H9 (cell line): ENCODE measurements at places on chromosomes 13 and 19.

GRCh38 chr19:5953680-5954213, 24.2 kb downstream of the RANBP3 start:
- H3K27ac ChIP-seq, result no peak overlapping the region
- H3K4me3 ChIP-seq, result no peak overlapping the region
- DNase-seq, result no peak

GRCh38 chr13:112253631-112254030, 122.5 kb upstream of the SPACA7 start:
- H3K27ac ChIP-seq, result no peak overlapping the region
- no peaks in the 10 kb centered on the region for H3K4me1 ChIP-seq
- H3K36me3 ChIP-seq, result no peaks in the 10 kb centered on the region
- DNase-seq, result no peak
- H3K27me3 ChIP-seq, result no peaks in the 10 kb centered on the region; the same call in 1 of the 2 replicates
- no peak overlapping the region for H3K4me3 ChIP-seq

DNA sequence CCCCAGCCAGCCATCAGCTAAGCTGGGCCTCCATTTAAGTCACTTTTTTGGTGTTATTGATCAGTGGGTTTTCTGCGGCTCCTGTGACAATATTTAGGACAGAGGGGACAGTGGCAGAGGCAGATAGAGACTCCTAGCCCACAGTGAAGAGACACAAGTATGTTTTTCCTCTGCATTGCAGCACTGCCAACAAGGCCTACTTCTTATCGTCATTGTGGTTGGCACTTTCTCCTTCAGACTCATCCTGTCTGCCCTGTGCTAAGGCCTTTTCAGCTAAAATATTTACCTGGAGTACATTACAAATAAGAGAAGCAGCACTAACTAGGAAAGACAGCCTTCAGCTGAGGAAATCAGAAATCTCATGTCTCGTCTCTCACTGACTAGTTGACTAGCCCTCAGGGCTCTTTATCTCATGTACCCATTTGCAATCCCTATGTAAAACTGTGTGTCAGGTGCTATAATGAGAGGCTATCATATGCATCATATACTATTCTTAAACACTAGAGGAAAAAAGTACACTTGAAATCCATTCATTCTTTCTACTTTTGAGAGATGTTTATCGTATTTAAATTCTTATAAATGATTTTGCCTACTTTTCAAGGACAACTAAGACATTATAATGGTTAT, 62.2 kb downstream of the ZAR1L start:
- H3K4me3 ChIP-seq, result no peak overlapping the region
- DNase-seq, result no peak
- H3K27ac ChIP-seq, result no peak overlapping the region
- peaks cover 2% of the 10 kb centered on the region; the same call in 1 of the 2 replicates for H3K36me3 ChIP-seq
- H3K4me1 ChIP-seq, result no peaks in the 10 kb centered on the region

GRCh38 chr19:47497050-47497766, 13.2 kb upstream of the KPTN start:
- H3K27ac ChIP-seq, result no peak overlapping the region
- no peaks in the 10 kb centered on the region; the same call in 1 of the 2 replicates for H3K4me1 ChIP-seq
- no peak overlapping the region for H3K4me3 ChIP-seq
- no peaks in the 10 kb centered on the region for H3K27me3 ChIP-seq

DNA sequence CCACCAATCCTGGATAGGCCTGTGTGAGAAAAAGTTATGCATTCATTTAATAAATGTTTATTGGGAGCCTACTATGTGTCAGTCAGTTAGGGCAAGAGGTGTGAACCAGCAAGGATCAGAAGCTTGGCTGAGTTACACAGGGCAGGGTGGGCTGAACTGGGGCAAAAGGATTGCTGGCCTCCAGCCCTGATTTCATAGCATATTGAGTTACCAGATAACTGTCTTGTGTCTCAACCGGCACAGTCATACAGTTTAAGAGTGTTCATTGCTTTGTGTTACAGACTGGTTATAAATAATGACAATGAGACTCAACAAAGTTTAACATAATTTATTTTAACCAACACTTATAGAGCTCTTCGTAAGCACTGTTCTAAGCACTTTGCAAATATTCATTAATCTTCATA, 253.8 kb downstream of the DLEU7 start:
- no peaks in the 10 kb centered on the region for H3K27me3 ChIP-seq
- H3K36me3 ChIP-seq, result no peaks in the 10 kb centered on the region
- no peak overlapping the region for H3K4me3 ChIP-seq

- no peaks in the 10 kb centered on the region for H3K27me3 ChIP-seq
- no peaks in the 10 kb centered on the region for H3K36me3 ChIP-seq
Measured at GRCh38 chr13:76009267-76009890, 373.2 kb downstream of the LMO7 start.

GRCh38 chr19:898663-899062, 5.4 kb downstream of the RNU6-9 start:
- H3K27ac ChIP-seq, result no peak overlapping the region
- H3K4me1 ChIP-seq, result no peaks in the 10 kb centered on the region; the same call in 1 of the 2 replicates
- H3K36me3 ChIP-seq, result peaks cover 23% of the 10 kb centered on the region
- H3K4me3 ChIP-seq, result peak overlapping the region; percentile 49; the same call in 2 of the 3 replicates
- DNase-seq, result no peak

DNA sequence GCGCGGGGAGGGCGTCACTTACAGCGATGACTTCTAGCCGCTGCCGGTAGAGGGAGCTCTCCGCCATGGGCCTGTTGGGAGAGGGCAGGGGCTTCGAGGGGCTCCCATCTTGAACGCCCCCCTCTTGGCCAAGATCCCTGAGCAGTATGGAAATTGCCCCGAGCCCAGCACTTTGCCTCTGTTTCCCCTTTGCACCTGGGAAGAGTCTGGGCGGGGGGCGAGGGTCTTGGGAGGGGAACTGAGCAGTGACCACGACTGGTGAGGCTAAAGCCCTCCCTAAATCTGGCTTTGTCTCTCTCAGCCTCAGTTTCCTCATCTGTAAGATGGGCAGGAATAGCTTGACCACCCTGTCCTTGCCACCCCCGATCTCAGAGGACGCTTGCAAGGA, 2.8 kb downstream of the PALM3 start:
- H3K27me3 ChIP-seq, result peaks cover 8% of the 10 kb centered on the region
- H3K27ac ChIP-seq, result no peak overlapping the region
- peak; percentile 61 for DNase-seq
- no peaks in the 10 kb centered on the region; the same call in 1 of the 2 replicates for H3K36me3 ChIP-seq
- no peak overlapping the region for H3K4me3 ChIP-seq

- no peaks in the 10 kb centered on the region for H3K4me1 ChIP-seq
- H3K36me3 ChIP-seq, result peaks cover 29% of the 10 kb centered on the region
- peaks cover 4% of the 10 kb centered on the region for H3K27me3 ChIP-seq
Measured at GRCh38 chr19:5336195-5336965, 4.2 kb downstream of the PTPRS start.

DNA sequence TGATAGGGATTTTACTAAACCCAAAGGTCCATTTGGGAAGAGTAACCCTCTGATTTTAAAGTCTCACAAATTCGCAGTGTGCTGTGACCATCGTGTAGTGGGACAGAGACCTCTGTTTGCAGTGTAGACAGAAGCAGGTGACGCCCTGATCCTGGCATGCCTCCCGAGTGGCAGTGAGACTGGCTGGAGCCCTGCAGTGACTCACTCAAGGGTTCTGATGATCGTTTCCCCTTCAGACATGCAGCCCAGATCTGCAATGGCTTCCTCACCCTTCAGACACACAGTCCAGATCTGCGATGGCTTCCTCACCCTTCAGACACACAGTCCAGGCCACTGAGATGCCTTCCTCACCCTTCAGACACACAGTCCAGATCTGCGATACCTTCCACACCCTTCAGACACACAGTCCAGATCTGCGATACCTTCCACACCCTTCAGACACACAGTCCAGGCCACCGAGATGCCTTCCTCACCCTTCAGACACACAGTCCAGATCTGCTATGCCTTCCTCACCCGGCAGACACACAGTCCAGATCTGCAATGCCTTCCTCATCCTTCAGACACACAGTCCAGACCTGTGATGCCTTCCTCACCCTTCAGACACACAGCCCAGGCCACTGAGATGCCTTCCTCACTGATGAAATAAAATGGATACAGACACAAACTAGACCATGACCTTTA, 125.2 kb downstream of the ATP11A start:
- no peaks in the 10 kb centered on the region for H3K4me1 ChIP-seq
- H3K4me3 ChIP-seq, result no peak overlapping the region
- H3K36me3 ChIP-seq, result peaks cover 75% of the 10 kb centered on the region

GRCh38 chr13:100179276-100179675, 90.4 kb downstream of the PCCA start:
- DNase-seq, result no peak
- no peak overlapping the region for H3K4me3 ChIP-seq
- no peak overlapping the region for H3K27ac ChIP-seq
- no peaks in the 10 kb centered on the region for H3K27me3 ChIP-seq
- peaks cover 5% of the 10 kb centered on the region for H3K4me1 ChIP-seq

- no peak overlapping the region for H3K4me3 ChIP-seq
- H3K27me3 ChIP-seq, result no peaks in the 10 kb centered on the region
- H3K27ac ChIP-seq, result no peak overlapping the region
- DNase-seq, result no peak
Measured at GRCh38 chr13:62096652-62097051, 681.0 kb upstream of the PCDH20 start.

DNA sequence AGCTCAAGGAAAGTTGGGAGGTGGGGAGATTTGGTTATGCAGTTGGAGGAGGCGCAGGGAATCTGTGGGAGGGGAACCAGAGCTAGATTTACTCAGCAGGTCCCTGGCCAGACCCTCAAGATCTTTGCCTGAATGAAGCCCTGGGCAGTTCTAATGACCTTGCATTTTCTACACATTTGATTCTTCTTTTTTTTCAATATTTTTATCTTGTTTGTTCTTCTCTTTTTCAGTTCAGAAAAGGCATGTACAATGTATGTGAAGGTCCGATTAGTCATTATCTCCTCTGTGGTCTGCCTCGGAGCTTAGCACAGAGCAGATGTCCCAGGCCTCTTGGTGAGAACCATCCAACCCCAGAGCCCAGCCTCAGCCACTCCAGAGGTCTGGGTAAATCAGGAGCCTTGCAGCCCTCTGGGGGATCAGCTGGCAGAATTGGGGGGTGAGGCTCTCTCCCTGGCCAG, 24.2 kb downstream of the SERP2 start:
- no peak for DNase-seq
- no peak overlapping the region for H3K4me3 ChIP-seq
- H3K27me3 ChIP-seq, result no peaks in the 10 kb centered on the region
- peaks cover 7% of the 10 kb centered on the region for H3K4me1 ChIP-seq
- H3K27ac ChIP-seq, result no peak overlapping the region

GRCh38 chr13:91066745-91067144, 280.7 kb upstream of the MIR17HG start:
- H3K36me3 ChIP-seq, result no peaks in the 10 kb centered on the region
- H3K27ac ChIP-seq, result no peak overlapping the region
- no peak for DNase-seq
- no peak overlapping the region for H3K4me3 ChIP-seq
- no peaks in the 10 kb centered on the region; the same call in 1 of the 2 replicates for H3K4me1 ChIP-seq

GRCh38 chr13:110466266-110466915, 95.1 kb downstream of the RAB20 start:
- no peak overlapping the region for H3K27ac ChIP-seq
- DNase-seq, result no peak
- no peaks in the 10 kb centered on the region for H3K27me3 ChIP-seq
- no peak overlapping the region for H3K4me3 ChIP-seq
- H3K4me1 ChIP-seq, result no peaks in the 10 kb centered on the region

DNA sequence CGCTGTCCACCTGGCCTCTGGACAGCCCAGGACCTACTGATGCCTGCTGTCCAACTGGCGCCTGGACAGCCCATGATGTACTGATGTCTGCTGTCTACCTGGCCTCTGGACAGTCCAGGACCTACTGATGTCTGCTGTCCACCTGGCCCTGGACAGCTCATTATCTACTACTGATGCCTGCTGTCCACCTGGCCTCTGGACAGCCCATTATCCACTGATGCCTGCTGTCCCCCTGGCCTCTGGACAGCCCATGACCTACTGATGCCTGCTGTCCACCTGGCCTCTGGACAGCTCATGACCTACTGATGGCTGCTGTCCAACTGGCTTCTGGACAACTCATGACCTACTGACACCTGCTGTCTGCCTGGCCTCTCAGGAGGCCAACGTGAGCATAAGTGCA, 208.1 kb downstream of the TEX29 start:
- H3K4me1 ChIP-seq, result peaks cover 19% of the 10 kb centered on the region; the same call in 1 of the 2 replicates
- peaks cover 12% of the 10 kb centered on the region; the same call in 1 of the 2 replicates for H3K27me3 ChIP-seq
- H3K36me3 ChIP-seq, result no peaks in the 10 kb centered on the region
- no peak for DNase-seq
- no peak overlapping the region for H3K4me3 ChIP-seq

- H3K27me3 ChIP-seq, result no peaks in the 10 kb centered on the region
- H3K4me3 ChIP-seq, result no peak overlapping the region
- H3K36me3 ChIP-seq, result peaks cover 4% of the 10 kb centered on the region; the same call in 1 of the 2 replicates
- DNase-seq, result no peak
- H3K4me1 ChIP-seq, result no peaks in the 10 kb centered on the region
- H3K27ac ChIP-seq, result no peak overlapping the region
Measured at GRCh38 chr19:55813906-55814305, 17.9 kb downstream of the NLRP11 start.
